ENCODE measurements at places on chromosomes 2 and 18.

GRCh38 chr18:48841381-48842258 lies 109.1 kb downstream of the SMAD7 start:
- peak; percentile 55 for DNase-seq

- no peak for DNase-seq
These were observed 42.5 kb downstream of the LYPD1 start for GRCh38 chr2:132627536-132627935.

DNA sequence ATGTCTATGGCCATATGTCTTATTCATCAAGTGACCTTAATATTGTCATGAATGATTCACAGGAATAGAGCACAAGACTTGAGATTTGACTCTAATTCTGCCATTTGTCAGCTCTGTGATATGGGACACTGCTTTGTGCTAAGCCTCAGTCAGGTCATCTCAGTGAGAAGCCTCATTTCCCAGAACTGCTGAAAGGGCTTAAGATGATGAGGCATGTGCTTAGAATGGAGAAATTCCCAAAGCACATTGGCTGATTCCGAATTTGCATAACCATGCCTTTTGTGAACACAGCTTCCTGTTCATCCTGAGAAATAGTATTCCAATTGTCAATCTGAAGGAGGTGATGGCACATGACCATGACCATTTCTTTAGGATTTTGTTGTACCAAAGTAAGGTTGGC lies 218.1 kb downstream of the ALK start:
- no peak for DNase-seq

DNA sequence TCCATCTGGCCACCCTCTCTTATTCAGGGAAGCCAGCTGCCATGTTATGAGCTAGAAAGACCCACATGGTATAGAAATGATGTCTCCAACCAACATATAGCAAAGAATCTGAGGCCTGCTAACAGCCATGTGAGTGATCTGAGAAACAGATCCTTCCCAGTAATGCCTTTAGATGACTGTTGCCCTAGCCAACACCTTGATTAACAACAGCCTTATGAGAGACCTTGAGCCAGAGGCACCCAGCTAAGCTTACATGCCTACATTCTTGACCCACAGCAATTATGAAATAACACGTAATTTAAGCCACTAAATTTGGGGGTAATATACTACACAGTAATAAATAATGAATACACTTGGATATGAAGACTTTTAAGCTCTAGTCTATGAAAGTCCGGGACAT lies 13.0 kb downstream of the KANSL1L start:
- DNase-seq = no peak

- DNase-seq = peak; percentile 63
These were observed 12.6 kb downstream of the RNF149 start for GRCh38 chr2:101295895-101296294.

GRCh38 chr18:60246606-60247005 lies 126.0 kb downstream of the MC4R start:
- DNase-seq = no peak

DNA sequence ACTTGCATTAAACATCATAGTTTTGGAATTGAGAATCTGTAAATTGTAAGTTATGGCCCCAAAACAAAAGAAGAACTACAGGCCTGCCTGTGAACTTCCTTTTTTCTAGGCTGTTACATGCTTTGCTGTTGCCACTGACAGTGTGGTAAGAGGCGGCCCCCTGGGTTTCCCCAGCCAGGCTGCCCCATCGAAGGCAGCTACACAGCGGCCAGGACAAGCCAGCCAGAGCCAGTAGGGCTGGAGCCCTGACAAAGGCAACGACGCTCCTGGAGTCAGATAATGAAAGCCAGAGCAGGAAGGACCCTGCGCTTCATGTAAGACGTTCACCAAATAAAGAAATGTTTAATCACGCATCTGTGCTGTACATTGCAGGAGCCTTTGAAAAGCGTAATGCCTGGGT lies 55.0 kb downstream of the ANKRD44 start:
- DNase-seq = no peak

GRCh38 chr2:61116302-61116701 lies 45.7 kb upstream of the C2orf74 start:
- DNase-seq = no peak

DNA sequence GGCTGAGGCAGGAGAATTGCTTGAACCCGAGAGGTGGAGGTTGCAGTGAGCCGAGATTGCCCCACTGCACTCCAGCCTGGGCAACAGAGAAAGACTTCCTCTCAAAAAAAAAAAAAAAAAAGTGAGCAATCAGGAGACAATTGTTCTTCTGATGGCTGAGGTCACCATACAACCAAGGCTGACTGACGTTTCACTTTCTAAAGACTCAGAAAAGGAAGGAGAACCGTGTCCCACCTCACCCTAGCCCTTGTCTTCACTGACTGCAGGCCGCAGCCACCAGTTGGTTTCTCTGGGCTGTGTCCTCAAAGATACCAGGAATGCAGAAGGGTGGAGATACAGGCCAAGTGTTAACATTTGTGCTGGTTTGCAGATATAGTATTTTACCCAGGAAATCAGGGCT lies 7.7 kb upstream of the SLC35F6 start:
- DNase-seq = peak; percentile 68

- no peak for DNase-seq
These were observed 241.7 kb downstream of the CD226 start for GRCh38 chr18:69705987-69706386.

GRCh38 chr2:70789304-70790135 lies 923 bp downstream of the FIGLA start:
- peak; percentile 85 for DNase-seq

GRCh38 chr2:240644171-240644651 lies 18.9 kb downstream of the GPR35 start:
- no peak for DNase-seq
